NCI-H1694 treated with DMSO at 0.1 percent for 48 hours (cell line): ENCODE measurements at places on chromosomes 3 and 15.
A peak's percentile ranks its signal among the peaks of the same experiment; 100 is the strongest.

DNA sequence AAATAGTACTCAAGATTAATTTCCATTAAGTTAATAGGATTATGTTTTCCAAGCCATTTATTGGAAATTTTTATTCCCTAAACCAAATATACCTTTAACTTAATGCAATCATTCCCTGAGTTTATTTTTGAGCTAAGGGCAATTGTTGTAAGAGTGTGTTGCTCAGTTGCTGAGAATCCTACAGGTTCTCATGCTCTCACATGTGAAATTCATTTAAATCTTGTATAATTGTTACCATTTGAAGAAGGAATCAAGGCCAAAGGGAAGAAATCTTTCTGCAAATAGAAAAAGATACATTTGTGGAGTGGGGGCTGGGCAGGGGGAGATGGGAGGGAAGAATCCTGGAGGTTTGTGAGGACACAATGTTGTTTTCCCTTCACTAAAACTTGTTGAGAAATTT lies 202.7 kb upstream of the STRIT1 start:
- no peak for DNase-seq

DNA sequence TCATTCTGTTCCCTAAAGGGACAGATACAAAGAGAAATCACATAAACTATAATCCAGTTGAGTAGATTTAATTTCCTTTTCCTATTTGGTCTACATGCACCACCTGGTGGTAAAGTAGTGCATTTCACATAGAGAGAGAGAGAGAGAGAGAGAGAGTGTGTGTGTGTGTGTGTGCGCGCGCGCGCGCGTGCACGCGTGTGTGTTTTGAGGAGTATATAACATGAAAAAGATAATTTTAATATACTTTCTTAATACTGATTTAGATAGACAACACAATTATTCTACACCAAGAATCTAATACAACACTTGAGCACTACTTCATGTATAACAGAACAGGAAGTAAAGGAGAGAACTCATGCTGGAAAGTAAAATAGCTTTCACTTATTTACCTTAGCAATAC lies 1.1 kb upstream of the FGF7 start:
- peak; percentile 3 for DNase-seq

GRCh38 chr3:143099210-143099609 lies 20.4 kb upstream of the CHST2 start:
- no peak for DNase-seq

GRCh38 chr3:173977747-173978146 lies 580.2 kb downstream of the NLGN1 start:
- DNase-seq = no peak

GRCh38 chr15:80636675-80637074 lies 58.4 kb upstream of the ABHD17C start:
- DNase-seq = peak; percentile 21

GRCh38 chr3:15948388-15948787 lies 150.6 kb upstream of the ANKRD28 start:
- no peak for DNase-seq

DNA sequence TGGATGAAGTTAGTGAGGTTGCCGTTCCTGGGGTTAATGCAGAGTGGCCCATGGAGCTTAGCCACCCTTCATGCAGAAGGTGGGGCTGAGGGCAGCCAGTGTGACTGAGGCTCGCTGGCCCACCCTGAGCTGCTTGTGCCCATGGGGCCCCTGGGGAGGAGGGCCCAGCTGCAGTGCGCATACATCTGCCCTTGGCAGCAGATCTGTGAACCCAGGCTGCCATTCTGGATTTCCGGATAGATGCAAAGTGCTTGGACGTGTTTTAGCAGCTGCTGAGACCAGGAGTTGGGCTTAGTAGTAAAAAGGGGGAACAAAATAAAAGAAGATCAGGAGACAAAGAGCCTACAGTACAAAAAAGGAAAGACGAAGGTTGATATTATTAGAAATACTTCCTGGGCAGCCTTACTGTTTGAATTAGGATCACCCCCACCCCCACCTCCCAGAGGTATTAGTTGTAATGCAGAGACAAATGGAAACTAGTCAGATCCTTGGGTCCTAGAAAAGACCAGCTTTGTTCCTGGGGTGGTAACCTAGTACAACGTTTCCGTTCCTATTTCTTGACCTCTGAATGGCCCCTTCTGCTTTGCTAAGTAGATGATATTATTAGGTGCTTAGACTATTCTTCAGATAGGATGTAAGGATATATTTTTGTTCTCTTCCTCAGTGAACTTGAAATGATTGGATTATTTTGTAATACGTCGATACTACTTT lies 70.2 kb downstream of the IGF1R start:
- no peak for DNase-seq

- DNase-seq = no peak
Observed at GRCh38 chr3:149534082-149534481, 59.6 kb downstream of the TM4SF4 start.

DNA sequence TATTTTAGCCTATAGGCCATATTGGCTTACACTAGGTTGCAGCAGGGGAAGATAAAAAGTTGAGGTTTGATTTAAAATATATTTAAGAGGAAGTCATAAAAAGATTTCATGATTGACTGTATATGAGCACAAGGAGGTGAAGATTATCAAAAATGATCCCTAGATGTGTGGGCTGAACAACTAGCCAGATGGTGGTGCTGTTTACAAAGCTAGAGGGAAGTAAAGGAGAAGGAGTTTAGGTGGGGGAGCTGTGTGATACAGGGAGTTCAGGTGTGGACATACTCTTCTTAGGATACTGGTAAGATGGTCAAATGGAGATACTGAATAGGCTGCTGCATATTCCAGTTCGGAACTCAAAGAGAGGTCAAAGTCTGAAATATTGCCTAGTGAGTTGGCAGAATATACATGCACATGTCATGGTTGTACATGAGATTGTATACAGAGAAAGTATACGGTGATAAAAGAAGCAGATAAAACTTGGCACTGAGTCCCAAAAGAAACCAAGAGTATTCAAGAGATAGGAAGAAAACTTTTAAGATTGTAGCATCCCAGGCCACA lies 727.8 kb downstream of the NLGN1 start:
- peak; percentile 27 for DNase-seq

DNA sequence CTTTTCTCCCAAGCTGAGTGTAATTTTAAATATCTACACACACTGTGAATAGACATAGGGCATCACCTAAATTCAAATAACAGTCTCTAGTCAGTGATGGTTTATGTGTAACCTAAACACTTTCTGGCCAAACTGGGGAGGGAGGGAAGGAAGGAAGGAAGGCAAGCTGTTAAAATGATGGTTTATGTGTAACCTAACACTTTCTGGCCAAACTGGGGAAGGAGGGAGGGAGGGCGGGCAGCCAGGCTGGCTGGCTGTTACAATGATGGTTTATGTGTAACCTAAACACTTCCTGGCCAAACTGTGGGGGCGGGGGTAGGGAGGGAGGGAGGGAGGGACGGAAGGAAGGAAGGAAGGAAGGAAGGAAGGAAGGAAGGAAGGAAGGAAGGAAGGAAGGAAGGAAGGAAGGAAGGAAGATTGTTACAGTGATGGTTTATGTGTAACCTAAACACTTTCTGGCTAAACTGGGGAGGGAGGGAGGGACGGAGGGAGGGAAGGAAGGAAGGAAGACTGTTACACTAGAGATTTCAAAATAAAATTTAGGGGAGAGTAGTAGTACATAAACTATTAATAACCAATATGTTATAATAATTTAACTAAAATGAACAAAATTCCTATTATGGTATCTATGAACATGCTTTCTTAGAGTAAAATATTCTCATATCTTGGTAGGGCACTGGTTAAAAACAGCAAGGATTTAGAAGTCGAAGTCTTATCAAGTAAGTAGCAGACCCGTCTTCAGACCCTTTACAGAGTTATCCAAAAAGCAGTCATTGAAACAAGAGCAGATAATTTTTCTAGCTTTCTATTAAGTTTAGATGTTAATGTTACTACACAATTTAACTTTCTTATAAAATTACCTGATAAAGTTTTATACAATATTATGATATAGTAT lies 148.1 kb downstream of the LMLN start:
- DNase-seq = no peak

GRCh38 chr3:195060531-195061291 lies 210.2 kb downstream of the XXYLT1 start:
- DNase-seq = no peak

DNA sequence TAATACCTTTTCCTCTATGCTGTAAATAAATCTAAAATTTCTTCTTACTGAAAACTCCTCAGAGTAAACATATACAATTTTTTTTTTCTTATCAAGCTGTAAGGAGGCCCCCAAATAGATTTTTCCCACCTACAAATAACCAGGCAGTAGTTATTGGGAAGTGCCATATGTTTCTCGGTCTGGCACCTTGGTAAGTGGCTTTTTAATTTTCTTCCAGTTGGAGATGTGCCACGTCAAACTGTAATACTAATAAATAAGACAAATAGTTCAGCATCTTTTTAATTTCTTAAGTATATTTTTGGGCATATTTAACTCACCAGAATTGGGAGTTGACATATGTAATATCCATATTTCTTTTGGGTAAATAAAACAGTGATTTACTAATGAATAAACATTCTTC lies 346.3 kb downstream of the DIPK2A start:
- peak; percentile 7 for DNase-seq

- DNase-seq = no peak
Observed at GRCh38 chr15:100944986-100945385, 25.8 kb downstream of the LRRK1 start.

DNA sequence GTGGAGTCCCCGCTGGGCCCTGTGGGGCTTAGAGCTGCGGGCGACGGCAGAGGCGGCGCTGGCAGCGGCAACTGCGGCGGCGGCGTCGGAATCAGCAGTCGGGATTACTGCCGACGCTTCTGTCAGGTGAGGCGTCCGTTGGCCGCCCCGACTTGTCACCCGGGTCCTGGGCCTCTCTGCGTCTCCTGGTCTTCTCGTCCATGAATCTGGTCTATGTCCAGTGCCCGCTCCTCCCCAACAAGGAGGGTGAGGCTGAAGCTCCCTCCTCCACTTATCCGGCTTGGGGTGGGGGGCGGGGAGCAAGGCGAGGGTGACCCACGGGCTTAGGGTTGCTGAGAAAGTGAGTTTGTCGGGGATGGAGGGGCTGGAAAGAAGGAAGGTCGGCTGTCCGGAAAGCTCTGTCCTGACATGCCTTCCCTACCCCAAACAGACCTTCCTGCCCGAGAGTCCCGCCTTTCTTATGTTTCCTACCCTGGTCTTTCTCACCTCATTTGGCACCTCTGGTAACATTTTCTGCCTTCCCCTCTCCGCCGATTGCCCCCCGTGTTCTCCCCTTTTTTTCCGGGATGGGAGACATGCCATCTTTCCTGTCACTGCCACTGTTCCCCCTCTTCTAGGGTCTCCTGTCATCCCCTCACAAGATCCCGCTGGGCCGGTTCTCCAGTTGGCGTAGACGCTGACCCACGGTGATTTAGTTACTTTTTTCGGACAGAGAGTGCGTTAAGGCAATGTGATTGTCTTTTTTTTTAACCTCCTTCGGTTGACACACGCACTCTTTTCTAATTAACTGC lies 520 bp downstream of the ZNF654 start:
- DNase-seq = no peak

- no peak for DNase-seq
Observed at GRCh38 chr3:148466143-148466542, 231.6 kb upstream of the AGTR1 start.

DNA sequence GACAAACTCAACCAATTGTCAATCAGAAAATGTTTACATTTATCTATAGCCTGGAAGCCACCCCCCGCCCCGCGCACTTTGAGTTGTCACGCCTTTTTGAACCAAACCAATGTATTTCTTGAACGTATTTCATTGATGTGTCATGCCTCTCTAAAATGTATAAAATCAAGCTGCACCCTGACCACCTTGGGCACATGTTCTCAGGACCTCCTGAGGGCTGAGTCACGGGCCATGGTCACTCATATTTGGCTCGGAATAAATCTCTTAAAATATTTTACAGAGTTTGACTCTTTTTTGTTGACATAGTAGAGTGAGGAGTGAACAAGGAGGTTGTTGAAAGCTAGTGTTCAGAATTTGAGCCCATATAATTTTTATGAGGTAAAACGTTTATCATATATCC lies 6.5 kb downstream of the MCTP2 start:
- no peak for DNase-seq

- no peak for DNase-seq
Observed at GRCh38 chr15:67796196-67797127, 28.8 kb upstream of the SKOR1 start.

- no peak for DNase-seq
Observed at GRCh38 chr15:83039206-83039605, 27.8 kb upstream of the C15orf40 start.

GRCh38 chr3:20246662-20247061 lies 60.7 kb upstream of the SGO1 start:
- DNase-seq = no peak

DNA sequence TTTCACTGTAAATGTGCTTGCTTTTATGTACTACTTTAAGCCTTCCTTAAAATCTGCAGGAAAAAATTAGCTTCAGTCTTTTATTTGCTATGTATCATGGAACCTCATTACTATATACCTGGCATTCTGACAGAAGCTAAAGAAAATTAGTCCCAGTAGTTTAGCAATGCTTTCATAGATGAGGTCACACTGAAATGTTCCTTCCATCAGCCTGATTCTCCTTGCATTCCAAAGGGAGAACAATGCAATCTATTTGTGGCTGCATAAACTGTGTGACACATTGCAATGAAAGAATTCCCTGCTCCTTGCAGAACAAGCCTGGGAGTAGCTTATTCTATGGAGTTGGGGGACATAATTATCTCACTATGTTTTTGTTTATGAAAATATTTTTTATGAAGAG lies 691.5 kb upstream of the ARPP21 start:
- no peak for DNase-seq

- no peak for DNase-seq
Observed at GRCh38 chr3:29694783-29695182, 413.9 kb downstream of the RBMS3 start.

- DNase-seq = no peak
Observed at GRCh38 chr15:90881181-90881977, 2.9 kb upstream of the FES start.

DNA sequence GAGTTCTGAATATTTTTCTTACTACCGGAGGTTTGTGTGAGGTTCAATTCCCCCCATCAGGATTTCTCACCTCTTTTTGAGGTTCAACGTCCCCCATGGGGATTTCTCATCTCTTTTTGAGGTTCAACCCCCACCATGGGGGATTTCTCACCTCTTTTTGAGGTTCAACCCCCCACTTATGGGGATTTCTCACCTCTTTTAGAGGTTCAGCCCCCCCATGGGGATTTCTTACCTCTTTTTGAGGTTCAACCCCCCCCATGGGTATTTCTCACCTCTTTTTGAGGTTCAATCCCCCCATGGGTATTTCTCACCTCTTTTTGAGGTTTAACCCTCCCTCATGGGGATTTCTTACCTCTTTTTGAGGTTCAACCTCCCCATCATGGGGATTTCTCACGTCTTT lies 26.3 kb downstream of the NDUFB4 start:
- no peak for DNase-seq
